ENCODE measurements at places on chromosomes 7 and 10.

DNA sequence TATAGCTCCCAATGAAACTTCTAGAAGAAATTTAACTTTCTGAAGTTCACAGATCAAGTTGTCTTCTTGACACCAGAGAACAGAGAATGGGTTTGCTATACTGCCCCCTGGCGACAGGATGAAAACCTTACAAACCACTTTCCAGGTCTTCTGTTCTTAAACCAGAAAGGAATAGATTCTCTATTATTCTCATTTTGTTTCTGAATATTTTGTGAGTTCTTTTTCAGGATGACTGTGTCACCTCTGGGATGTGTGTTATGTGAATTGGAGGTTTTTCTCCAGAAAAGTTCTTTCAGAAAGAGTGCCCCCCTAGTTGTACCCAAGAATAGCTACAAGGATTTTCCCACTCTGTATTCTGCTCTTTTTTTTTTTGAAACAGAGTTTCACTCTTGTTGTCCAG lies 6.3 kb downstream of the IFT22 start:
- no peak for DNase-seq

- DNase-seq: no peak
Observed at GRCh38 chr7:43905209-43905946, 1.0 kb downstream of the URGCP start.

GRCh38 chr7:112898432-112899290 lies 108.5 kb upstream of the TMEM168 start:
- DNase-seq: peak; percentile 38

DNA sequence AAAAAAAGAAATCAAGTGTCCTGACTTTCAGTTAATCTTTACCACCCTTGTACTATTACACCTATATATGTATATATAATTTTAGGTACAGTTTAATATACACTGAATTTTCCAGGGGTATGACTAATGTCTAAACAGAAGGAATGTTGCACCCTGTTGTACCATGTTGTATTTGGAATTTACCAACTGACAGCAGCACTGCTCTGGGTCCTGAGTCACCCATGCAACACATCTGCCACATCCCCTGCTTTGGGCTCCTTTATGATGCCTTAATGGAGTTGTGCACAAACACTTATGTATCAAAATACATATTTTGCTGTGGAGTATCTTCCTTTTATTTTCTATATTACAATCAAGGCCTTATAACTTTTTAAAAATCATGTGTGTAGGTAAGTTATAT lies 21.2 kb downstream of the YAE1 start:
- DNase-seq: no peak
